Activated CD8-positive, alpha-beta memory T cell treated with anti-CD3 and anti-CD28 coated beads for 1 hour (primary cell): ENCODE measurements at places on chromosomes 1 and 21.

DNA sequence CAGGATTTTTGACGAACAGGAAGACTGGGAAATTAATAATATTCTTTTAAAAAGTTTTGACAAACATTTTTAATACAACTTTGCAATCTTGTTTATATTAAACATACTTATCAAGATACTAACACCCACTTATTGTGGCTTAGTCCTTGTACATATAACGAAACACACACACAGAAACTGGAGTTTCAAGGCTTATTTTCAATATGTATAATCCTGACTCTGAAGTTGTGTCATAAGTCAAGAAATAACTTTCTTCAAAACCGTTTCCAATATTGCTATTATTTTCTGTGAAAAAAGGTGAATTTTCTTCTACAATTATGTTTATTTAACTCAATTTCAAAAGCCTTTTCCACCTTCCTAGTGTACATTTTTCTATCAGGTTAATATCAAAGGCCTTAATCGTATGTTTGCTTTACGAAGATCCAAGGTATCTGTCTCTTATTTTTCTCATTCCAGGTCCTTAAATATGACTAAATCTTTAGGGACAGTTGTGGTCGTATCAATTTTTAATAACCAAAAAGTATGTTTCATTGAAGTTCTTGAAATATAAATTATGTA, 1.8 kb downstream of the CDKN2C start:
- no peak for DNase-seq

DNA sequence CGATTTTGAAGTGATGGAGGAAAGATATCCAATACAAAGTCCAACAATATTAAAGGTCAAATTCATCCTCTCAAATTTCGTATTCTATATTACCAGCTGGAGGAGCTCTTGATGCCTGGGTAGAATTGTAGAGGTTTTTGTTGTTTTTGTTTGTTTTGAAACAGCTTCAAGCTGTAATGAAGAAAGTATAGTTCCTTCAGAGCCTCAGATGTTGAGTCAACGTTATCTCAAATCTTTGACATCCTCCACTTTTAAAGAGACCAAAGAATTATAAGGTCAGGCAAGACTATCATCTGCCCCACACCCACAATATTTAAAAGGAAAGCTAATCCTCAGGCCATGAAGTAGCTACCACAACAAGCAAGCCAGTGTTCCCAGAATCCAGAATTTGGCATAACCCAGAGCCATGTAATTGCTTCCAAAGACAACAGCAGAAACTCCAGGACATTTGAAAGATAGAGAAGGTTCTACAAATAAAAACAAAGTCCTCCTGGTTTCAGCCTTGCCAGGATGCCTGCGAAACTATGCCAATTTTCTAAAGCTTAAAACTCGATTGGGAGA, 24.9 kb downstream of the VAV3 start:
- no peak for DNase-seq

- DNase-seq: no peak
These were observed 2.2 kb downstream of the JUN start for GRCh38 chr1:58781541-58782177.

DNA sequence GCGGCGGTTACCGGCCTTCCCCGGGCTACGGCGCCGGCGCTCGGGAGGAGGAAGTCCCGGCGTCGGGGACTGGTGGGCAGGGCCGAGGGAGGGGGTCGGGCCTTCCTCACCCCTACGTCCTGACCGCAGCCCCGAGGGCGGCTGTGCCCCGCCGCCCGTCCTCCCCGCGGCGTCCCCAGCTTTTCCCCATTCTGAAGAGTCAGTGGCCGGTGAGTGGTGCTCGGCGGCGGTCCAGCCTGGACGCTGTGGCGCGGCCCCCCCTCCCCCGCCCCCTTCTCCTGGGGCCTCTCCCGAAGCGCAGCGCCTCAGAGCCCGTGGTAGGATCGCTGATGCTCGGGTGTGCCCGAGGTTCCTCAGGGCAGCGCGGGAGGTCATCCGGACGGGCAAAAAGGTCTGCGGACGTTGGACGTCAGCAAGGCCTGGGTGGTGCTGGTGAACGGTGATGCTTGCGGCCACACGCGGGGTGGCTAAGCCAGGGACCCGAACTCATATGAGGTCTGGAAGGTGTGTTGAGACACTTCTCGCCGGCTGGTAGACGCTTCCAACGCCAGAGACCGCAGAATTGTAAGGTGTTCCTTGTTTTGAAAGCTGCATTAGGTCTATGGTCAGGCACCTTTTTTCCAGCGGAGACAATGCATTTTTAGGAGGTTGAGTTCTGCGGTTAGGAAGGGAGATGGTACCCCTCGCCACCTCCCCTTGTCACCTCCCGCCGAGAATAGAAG, 725 bp downstream of the SLC25A33 start:
- DNase-seq: no peak

DNA sequence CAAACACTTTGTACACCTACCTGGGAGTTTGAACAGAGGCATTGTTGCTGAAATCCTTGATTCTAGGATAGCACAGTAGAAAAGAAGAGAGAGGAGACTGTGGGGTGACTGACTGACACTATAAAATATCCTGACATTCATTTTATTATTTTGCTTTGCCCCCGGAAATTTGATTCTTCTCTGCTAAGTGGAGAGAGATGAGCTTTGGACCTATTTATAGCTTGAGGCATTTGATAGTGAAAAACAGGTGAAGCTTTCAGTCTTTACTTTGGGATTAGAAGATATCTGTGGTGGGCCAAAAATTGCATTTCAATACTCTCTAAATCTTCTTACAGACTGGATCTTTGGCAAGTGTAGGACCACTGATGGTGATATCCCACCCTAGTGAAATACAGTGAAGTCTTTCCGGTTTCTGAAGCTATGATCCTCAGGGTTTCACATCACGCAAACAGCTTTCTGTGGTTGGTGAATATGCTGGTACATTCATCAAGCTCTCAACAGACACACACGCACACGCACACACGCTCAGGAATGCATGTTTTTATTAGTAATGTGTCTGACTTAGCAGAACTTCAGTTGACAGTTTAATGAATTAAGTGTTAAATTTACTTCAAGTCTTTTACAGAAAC, at the start of gene AMPD1:
Gene AMPD1 (minus strand): TSS at position 117 of the 629 bp plus-strand sequence. CDS start 75 bp downstream, at position 42.
- no peak for DNase-seq

GRCh38 chr1:92543131-92544055, 56.7 kb upstream of the GFI1 start:
- no peak for DNase-seq

- no peak for DNase-seq
These were observed 48.2 kb downstream of the CYP2J2 start for GRCh38 chr1:59878370-59878769.

DNA sequence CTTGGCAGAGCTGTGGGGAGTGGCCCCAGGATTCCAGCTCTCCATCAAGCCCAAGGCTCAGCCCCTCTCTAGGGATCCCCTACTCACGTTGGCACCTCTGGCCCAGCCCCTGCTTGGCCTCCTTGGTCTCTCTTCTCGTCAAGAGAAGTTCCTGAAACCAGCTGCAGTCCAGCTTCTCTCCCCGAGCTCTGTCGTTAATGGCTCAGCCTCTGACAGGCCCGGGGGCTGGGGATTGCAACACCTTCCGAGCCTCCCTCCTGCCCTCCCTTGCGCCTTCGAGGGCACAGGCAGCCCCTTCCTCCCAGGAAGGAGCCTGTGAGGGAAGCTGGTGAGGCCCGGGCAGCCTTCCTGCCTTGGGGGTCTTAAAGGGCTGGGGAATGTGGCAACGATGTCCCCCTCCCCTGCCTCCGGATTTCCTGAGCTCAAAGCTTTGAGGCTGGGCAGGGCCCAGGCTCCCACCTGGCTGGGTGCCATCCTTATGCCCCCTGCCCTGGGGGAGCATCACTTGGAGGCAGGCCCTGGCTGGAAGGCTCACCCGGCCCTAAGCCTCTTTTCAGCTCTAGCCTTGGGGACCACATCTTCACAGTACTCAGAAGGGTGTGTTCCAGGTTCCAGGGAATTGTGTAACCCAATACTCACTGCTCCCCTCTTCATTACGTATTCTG, at the start of gene CSF3R:
Gene CSF3R (minus strand): TSS at position 190 of the 665 bp plus-strand sequence. CDS start 3,417 bp downstream, outside the sequence.
- no peak for DNase-seq

DNA sequence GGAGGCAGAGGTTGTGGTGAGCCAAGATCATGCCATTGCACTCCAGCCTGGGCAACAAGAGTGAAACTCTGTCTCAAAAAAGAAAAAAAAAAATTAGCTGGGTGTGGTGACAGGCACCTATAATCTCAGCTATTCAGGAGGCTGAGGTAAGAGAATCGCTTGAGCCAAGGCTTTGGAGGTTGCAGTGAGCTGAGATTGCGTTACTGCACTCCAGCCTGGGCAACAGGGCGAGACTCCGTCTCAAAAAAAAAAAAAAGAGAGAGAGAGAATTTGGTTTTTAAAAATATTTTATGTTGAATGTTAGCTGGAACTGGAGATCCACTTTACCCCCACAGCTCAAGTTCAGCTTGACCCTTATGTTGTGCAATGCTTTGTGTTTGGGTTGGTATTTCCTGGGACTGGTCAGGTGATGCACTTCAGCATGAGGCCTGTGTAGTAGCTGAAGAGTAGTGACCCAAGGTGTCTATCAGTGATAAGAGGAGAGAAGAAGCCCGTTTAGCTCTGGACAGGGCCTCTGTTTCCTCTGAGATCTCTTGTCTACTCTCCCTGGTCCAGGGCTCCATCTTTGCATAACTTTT, 36.8 kb upstream of the MACF1 start:
- DNase-seq: no peak

DNA sequence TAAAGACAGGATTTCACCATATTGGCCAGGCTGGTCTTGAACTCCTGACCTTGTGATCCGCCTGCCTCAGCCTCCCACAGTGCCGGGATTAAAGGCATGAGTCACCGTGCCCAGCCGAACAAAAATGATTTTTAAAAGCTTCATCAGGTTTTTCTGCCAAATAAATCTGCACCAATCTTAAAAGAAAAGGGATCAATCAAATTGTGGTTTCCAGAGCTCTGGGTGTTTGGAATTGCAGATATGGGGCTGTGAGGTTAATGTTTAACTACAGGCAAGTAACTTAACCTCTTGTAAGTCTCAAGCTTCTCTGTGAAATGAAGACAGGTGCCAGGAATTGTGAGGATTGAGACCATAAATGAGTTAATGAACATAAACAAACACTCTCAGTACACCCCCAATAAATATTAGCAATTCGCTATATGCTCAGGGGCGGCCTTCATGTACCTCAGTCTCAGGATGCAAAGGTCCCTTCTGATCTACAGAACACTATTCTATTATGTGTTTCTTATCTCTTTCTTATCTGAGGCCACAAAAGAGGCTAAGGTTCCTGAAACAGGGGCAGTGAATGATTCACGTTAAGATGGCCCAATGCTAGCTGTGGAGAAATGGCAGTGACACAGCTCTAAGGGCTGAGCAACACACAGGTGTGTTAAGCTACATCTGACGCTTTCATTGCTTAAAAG, 7.1 kb upstream of the GNPAT start:
- DNase-seq: no peak

- no peak for DNase-seq
These were observed 365.2 kb downstream of the DSCAM start for GRCh38 chr21:40481764-40482163.

GRCh38 chr1:184865831-184866230, 108.5 kb downstream of the NIBAN1 start:
- DNase-seq: no peak

DNA sequence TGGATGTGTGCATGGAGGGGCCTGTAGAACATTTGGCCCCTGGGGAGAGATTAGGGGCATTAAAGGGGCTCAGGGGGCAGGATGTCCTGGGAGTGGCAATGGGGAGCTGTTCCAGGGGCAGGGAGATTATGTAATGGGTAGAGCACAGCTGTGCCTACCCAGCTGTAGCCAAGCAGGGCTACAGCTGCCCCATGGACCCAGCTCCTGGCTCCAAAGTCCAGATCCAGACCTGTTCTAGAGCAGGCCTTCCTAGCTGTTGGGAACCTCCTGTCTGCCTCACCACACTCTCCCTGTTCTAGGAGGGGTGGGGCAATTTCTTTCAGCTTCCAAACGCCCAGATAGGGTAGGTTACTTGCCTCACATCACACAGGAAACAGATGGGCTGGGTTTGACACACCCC, 5.6 kb downstream of the RPS6KA1 start:
- DNase-seq: no peak

DNA sequence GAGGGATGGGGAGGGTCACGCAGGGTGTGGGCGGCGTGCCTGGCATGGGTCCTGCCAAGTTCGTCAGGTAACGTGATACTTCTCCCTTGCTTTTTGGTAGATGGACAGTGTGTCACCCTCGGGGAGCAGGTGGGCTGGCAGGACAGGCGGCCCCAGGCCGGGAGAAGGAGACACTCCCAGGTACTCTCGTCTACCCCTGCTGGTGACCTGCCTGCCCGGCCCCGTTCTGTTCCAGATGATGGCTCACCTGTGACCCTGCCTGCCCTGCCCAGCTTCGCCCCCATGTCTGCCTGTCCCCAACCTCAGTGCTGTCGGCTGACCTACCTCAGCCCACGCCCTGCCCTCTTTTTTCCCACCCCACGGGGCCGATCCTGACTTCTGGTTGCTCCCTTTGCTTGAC, 144.7 kb downstream of the PCBP3 start:
- DNase-seq: no peak

- peak; percentile 54 for DNase-seq
These were observed 117.8 kb downstream of the HHAT start for GRCh38 chr1:210446479-210446878.

DNA sequence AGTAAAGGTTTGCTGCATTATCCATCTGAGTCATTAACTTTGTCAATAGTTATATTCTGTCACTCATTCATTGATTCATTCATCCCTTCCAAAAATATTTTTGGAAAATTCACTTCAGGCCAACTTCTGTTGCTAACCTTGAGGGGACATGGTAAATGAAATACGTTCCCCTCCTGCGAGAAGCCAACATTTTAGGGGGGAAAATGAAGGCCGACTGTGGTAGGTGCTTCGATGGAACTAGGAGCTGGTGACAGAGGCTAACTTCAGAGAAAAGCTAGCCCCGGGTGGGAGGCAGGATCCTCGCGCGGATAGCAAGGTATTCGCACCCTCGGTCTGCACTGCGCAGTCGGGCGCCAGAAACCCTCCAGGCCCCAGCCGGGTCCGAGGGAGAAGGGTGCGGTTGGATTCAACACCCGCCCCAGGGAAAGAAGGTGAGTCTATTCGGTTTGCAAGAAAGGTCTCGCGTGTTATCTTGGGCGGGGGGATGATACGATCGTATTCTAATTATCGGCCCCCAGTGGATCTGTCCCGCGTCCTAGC, 646 bp upstream of the RRP15 start:
- no peak for DNase-seq

- no peak for DNase-seq
These were observed 16.1 kb downstream of the TMEM201 start for GRCh38 chr1:9604836-9605235.

GRCh38 chr1:110061341-110061740, 9.1 kb downstream of the ALX3 start:
- no peak for DNase-seq

DNA sequence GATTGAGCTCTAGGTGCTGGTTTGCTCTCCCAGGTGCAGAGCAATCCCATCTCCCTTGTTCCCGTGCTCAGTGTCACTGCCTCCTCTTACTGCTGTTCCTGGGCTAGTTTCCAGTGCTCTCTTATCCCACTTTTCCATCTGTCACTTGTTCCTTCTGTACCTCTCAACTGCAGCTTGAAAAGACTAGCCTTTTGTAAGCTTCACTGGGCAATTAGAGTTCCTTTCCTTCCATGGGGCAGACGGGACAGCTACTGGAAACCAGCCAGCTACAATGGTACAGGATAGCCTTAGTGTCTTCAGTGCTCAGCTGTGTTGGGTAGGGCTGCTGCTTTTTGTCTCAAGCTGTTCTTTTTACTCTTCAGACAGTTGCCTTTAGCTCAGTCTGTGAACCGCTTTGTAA, 31.6 kb downstream of the AGT start:
- no peak for DNase-seq
